ENCODE measurements at places on chromosomes 12 and 14.

DNA sequence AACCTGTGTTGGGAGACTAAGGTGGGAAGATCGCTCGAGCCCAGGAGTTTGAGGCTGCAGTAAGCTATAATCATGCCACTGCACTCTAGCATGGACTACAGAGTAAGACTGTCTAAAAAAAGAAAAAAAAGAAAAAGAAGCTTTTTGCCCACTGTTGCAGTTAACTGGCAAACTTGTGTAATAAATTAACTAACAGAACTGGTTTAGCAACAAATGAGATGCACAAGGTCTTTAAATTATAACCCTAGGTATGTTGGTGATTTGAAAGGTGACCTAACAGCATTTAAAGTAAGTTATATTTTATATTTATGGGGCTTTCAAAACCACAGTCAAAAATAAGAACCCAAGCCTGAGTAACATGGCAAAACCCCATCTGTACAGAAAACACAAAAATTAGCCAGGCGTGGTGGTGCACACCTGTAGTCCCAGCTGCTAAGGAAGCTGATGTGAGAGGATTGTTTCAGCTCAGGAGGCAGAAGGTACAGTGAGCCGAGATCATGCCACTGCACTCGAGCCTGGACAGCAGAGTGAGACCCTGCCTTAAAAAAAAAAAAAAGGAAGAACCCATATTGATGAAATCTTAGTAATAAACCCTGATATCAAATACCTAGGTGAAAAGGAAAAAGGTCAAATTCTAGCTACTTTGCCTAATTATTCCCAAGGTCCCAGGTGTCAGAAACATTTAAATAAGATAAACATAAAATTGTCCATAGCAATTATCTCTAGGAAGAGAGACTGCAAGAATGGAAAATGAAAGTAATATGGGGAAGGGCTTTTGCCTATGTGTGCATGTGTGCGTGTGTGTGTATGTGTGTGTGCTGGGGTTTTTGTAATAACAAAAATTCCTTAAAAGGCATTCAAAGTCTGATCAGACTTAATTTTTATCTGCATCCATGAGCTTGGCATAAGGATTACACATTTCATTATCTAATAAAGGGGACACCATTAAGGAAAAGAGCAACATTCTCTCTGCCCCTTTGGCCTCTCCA is 15.4 kb downstream of the SYNE2 start:
- DNase-seq: no peak

- no peak for DNase-seq
Measured at GRCh38 chr12:22541496-22542155, 2.7 kb downstream of the C2CD5 start.

GRCh38 chr12:91769736-91770135 is 375.9 kb downstream of the BTG1 start:
- no peak for DNase-seq

GRCh38 chr12:89180496-89180895 is 171.8 kb downstream of the DUSP6 start:
- DNase-seq: no peak

GRCh38 chr12:113469224-113469948 is 2.3 kb downstream of the LHX5 start:
- DNase-seq: no peak
